ENCODE measurements at places on chromosomes 2 and 18.

GRCh38 chr2:99504844-99505584, 15.2 kb upstream of the REV1 start:
- no peak for DNase-seq

- no peak for DNase-seq
Observed at GRCh38 chr2:221677688-221678087, 105.6 kb upstream of the EPHA4 start.

- DNase-seq, result peak; percentile 90
Observed at GRCh38 chr2:84905181-84906107, at the start of gene TMSB10. Gene TMSB10 (plus strand): TSS chr2:84905656.

DNA sequence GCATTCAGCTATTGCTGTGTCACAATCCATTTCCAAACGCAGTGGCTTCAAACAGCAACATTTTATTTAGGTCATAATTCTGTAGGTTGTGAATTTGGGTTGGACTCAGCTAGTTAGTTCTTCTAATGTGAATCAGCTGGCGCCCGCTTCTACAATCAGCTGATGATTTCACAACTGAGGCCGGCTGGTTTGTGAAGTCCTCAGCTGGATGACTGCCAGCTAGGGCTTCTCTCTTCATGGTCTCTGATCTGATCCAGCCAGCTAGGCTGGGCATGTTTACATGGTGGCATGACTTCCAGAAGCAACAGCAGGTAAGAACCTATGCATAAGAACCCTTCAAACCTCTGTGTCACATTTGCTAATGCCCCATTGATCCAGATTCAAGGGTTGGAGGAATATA, 172.0 kb downstream of the SLC4A10 start:
- no peak for DNase-seq

- DNase-seq, result no peak
Observed at GRCh38 chr2:151922845-151923666, 94.8 kb upstream of the ARL5A start.

DNA sequence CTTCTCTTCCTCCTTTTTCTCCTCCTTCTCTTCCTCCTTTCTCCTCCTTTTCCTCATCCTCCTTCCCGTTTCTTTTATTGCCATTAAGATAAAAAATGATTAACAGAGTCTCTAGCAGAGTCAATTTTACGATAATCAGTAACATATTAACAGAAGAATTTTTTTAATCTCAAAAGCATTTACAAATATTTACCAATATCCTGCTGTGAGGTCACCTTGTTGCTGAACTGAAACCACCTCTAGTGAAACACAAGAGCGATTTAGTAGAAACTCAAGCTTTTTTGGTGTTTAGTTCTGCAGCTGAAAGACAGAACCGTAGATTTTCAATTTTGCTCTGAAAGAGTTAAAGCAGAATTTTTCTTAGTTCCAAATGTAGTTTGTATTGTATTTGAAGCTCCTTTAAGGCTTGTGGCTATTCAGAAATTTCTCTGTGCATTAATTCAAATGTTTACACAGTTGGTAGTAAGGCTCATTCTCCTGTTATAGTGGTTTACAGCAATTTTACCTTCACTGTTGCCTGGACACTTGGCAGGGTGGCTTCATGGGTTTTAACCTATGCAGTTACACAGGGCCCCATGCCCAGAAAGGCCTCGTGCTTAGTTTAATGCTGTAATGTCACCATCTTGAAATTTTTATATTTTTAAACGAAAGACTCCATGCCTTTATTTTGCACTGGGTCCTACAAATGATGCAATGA, 1106.6 kb upstream of the FAM98A start:
- DNase-seq, result no peak

GRCh38 chr2:36456227-36457175, 100.9 kb downstream of the CRIM1 start:
- DNase-seq, result no peak

DNA sequence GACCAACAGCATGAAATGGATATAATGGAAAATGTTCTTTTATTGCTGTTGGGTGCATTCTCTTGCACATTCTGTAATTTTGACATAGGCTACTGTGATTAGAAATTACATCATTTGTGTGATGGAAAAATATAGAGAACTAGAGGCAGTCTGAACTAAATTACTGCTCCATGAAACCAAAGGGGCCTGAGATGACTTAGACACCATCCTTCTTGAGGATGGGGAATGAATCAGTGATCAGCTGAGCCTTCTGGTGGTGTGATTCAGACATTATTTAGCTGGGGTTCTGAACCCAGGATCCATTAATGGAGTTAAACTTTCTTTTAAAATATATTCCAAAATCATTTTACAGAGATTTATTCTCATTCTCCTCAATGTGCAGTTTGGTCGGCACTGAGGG, 135.8 kb downstream of the LDLRAD4 start:
- DNase-seq, result no peak

- DNase-seq, result no peak
Observed at GRCh38 chr2:79005216-79005615, 20.3 kb upstream of the REG3G start.

DNA sequence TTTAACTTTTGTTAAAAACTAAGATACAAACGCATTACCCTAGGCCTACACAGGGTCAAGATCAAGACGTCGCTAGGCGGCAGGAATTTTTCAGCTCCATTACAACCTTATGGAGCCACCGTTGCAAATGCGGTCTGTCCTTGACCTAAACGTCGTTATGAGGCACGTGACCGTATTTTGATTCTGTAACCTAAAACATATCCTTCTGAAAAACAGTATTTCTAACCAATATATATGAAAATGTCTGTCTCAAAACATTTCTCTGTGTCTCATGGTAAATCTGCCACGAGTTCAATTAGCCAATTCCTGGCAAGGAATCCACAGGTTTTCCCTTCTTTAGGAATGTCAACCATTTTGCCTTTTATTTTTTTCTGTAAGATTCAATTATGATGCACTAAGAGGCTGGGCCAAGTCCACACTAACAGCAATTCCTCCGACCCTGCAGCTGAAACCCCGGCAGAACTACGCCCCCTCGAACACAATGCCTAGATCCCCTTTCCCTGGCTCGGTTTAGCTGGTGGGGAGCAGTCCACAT, 1.7 kb downstream of the RTN4 start:
- DNase-seq, result no peak

DNA sequence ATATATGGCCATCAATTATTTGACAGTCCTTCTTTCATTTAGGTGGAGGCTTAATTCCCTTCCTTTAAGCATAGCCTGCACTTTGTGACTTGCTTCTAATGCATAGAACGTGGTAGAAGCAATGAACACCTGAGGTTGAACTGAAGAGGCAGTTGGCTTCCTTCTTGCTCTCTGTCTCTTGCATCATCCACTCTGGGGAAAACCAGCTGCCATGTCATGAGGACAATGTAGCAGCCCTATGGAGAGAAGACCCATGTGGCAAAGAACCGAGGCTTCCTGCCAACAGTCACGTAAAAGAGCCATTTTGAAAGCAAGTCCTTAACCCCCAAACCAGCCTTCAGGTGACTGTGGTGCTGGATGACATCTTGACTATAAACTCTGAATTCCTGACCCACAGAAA, 46.8 kb downstream of the ATOH8 start:
- DNase-seq, result no peak

DNA sequence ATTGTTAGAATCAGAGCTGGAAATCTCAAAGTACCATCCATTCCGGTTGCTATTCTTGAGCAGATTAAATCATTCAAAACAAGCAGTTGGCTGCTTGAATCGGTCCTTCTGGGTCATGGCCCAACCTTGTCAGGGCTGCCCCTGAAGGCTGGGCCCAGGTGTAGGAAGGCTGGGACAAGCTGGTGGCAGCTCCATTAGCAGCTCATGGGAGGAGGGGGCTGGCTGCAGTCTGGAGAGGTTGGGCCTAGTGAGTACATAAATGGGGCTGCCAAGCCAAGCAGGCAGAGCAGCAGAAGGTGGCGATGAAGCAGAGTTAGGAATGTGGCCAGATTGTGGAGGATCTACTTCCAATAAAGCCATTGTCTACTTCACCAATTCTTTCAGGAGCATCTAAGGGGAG, 81.4 kb downstream of the ADCYAP1 start:
- no peak for DNase-seq

DNA sequence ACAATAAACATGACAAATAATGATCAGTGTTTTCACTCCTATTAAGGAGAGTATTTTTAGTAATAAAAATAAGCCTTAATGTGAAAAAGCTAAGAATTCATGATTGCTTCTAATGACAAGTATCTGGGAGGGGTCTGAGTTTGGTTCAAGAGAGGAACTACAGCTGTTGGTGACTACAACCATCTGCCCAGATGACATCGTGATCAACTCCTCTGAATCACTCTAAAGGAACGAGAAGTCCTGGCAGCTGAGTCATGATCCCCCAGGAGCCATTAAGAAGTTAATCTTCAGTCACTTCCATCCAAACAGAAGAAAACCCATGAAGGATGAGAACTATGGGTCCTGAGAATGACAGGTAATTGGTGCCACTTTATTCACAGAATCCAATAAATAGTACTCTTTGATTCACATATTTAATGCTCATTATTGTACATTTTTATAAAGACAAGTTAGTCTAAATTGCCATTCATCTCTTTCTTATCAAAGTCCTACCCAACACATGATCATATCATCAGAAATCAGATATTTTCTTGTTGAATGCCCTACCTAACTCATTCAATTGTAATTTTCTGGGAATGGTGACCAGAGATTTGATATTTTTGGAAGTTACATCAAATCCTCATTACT, 6.8 kb downstream of the TFPI start:
- DNase-seq, result no peak

DNA sequence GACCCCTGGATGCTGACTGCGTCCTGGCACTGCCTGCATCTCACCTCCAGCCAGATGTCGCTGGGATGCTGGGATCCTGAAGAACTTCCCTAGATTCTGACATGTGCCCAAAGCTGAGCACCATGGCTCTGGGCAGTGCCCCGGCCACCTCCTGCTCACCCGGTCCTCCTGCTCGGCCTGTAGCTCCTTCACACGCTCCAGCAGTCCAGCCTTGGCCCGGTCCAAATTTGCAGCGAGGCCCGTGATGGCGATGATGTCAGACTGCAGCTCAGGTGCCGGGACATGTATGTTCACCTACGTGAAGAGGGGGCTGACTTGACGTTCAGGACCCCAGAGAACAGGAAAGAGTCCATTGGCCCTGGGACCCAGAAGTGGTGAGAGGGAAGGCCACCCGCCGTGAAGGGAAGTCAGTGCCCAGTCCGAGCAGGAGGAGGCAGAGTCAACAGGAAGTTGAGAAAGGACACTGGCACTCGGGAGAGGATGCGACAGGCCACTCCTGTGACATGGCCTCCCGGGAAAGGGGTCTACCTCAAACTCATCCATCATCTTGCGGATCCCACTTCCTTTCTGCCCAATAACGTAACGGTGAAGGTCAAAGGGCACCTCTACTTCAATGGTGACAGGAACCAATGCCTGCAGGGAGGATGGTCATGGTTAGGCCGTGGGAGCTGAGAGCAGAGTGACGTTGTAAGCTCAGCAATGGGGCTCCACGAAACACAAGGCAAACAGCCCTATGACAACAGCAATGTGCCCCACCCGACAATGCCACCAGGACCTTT, 46.7 kb downstream of the ANO7 start:
- DNase-seq, result no peak

GRCh38 chr18:29711932-29712331, 1330.6 kb downstream of the DSC3 start:
- DNase-seq, result no peak

DNA sequence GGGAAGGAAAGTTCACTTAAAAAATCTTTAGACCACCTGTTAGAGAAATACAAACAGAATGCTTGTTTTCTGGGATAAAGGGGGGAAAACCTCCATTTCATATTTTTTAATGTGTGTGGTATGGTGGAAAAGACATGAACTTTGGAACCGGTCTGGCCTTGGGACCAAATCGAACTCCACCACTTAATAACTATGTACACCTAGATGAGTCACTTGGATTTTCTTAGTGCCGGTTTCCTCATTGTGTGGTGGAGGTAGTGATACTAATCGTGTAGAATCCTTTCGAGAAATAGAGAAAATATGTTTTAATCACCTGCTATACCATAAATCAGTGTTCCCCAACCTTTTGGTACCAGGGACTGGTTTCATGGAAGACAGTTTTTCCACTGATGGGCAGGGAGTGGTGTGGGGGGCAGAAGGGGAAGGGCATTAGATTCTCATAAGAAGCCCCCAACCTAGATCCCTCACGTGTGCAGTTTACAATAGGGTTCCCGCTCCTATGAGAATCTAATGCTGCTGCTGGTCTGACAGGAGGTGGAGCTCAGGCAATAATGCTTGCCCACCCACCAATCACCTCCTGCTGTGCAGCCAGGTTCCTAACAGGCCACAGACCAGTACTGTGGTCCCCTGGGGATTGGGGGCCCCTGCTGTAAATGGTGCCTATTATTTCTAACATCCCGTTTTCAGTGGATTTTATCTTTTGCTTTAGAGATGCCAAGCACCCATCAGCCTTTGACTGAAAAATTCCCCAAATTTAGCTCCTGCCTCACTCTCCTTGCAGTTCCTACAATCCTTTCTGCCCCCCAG, 308.8 kb downstream of the PRKCE start:
- DNase-seq, result no peak

DNA sequence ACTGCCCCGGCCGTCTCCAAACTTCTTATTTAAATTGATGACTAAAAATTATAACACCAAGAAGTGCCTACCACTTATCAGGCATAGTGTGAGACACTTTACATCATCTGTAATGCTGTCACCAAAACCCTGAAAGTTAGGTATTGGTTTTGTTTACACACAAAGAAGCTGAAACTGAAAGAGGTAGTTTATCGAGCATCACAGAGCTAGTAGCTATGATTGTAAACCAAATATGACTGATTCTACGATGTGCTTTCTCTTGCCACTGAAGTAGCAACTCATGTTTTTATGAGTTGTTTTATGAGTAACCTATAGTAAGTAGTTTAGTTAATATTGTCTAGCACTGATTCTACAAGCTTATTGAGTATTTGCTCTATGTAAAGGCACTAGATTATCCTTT, 31.5 kb downstream of the DYNC1I2 start:
- no peak for DNase-seq

DNA sequence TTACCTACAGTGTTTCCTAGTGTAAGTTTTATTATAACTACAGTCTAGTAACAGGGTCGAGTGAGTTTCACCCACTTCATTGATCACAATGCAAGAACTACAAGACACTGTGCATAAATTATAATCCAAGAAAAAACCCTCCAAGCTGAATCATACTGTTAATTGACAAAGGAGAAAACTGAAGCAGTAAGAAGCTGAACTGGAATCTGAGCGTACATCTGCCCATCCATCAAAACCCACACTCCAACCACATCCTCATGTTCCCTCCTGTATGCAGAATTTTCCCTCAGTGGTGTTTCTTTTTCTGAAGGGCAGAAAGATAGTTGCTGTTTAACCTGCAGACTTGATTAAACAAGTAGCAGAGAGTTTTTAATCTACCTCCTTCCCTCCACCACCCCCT, 49.5 kb upstream of the KIDINS220 start:
- no peak for DNase-seq

All from T-helper 1 cell (primary cell).